PC-3 (cell line): ENCODE measurements at places on chromosomes 1 and 21.

DNA sequence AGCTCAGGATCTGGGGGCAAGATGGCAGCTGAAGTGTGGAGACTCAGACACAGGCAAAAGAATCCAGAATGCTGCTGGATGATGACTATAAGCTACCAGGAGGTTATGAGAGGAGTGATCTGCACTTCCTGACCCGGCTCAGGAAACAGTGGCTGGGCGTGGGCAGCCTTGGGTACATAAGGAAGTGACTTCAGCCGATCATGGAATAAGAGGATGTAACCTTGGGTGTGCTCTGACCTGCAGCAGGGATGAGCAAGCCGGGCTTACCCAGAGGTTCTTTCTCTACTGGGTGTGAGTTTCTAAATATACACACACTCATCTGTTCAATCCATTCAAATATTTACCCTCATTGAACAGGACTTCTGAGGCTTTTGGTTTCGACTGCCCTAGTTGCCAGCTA lies 62.7 kb downstream of the CD34 start:
- DNase-seq: peak; percentile 98

DNA sequence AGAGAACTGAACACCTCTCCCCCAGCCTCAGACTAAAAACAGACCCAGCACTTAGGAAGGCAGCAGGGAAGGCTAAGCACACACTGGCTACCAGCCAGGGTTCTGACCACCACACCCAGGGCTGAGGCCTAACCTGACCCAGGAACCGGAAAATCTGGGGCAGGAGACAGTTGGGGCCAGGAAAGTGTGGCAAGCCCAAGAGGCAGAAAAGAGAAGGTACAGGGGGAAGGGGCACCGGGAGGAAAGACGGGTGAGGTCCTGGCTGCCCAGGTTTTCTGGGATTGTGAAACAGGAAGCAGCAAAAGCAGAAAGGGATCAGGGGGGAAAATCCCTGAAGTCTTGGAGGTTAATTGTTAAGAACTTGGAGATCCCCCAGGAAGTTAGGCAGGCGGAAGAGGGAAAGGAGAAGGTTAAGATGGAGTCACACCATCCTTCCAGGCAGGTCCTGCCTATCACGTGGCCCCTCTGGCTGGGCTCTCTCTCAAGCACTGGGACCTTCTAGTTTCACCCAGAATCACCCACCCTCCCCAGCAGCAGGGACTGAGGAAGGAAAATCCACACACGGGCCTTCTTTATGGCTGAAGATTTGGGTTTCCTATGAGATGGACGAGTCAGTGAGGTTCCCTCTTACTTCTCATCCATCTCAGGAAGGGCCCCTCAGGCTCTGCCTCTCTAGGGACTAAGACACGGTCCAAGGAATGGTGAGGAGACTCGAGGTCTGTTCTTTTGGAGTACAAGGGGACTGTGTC lies 2.6 kb downstream of the HDGF start:
- DNase-seq: peak; percentile 77

GRCh38 chr1:94971491-94971924 lies 44.6 kb upstream of the CNN3 start:
- DNase-seq: peak; percentile 75

DNA sequence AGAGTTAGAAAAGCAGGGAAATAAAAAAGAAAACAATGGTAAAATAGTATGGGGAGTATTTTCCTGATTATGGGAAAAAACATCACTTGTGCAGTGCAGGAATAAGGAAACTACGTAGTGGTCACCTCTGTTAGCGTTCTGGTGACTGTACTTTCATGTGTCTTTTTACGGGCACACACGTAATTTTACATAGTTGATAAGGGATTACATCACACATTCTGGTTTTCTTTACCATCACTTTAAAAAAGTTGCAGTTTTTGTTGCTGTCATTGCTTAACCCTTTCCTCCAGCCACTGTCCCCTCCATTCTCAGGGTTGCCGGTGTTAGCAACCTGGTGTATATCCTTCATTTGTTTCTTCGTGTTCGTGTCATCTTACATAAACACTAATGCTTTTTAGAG lies 35.1 kb downstream of the CNIH3 start:
- DNase-seq: no peak

GRCh38 chr1:156368889-156369684 lies at the start of gene RHBG:
RHBG (plus strand) TSS chr1:156369211; CDS start chr1:156369250, 39 bp downstream.
- peak; percentile 72 for DNase-seq

- no peak for DNase-seq
Observed at GRCh38 chr21:34871026-34871908, 177.8 kb downstream of the RUNX1 start.

DNA sequence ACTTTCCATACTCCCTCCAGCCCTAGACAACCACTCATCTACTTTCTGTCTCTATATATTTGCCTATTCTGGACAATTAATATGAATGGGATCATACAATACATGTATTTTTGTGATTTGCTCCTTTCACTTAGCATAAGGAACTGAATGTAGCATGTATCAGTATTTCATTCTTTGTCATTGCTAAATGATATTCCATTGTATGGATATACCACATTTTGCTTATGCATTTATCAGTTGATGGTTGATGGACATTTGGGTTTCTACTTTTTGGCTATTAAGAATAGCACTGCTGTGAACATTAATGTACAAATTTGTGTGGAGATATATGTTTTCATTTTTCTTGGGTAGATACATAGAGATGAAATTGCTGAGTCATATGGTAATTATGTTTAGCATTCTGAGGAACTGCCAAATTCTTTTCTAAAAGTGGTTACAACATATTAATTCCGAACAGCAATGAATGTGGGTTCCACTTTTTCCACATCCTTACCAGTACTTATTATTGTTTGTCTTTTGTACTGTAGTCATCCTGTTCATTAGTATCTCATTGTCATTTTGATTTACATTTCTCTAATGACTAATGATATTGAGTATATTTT lies 121.0 kb downstream of the LRRC40 start:
- peak; percentile 44 for DNase-seq

GRCh38 chr21:45366931-45367401 lies 38.0 kb upstream of the COL18A1 start:
- DNase-seq: peak; percentile 90

- DNase-seq: peak; percentile 94
Observed at GRCh38 chr1:21626921-21627339, 42.2 kb downstream of the RAP1GAP start.

DNA sequence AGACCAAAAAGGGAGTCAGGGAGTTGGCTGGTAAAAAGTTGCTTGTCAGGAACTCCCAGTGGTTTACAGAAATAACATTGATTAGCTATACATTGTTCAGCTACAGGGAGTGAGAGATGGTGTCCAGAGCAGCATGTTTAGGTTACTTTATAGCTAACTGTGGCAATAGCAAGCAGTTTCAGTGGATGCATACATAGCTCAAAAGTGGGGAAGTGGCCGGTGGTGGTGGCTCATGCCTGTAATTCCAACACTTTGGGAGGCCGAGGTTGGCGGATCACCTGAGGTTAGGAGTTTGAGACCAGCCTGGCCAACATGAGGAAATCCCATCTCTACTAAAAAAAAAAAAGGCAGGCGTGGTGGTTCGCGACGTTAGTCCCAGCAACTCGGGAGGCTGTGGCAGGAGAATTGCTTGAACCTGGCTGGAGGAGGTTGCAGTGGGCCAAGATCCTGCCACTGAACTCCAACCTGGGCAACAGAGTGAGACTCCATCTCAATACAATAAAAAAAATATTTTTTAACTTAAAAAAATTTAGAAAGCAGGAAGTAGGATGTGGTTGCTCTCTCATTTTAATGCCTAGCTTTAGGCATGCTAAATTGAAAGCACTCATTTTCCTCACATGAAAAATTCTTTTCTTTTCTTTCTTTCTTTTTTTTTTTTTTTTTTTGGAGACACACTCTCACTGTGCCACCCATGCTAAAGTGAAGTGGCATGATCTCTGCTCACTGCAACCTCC lies 109.7 kb downstream of the PPIAL4G start:
- DNase-seq: no peak

GRCh38 chr1:42152907-42153600 lies at the start of gene GUCA2B:
GUCA2B (plus strand) TSS chr1:42153410; CDS start chr1:42153451, 41 bp downstream.
- DNase-seq: no peak

- DNase-seq: no peak
Observed at GRCh38 chr1:166165661-166166328, 1.0 kb downstream of the FAM78B start.

DNA sequence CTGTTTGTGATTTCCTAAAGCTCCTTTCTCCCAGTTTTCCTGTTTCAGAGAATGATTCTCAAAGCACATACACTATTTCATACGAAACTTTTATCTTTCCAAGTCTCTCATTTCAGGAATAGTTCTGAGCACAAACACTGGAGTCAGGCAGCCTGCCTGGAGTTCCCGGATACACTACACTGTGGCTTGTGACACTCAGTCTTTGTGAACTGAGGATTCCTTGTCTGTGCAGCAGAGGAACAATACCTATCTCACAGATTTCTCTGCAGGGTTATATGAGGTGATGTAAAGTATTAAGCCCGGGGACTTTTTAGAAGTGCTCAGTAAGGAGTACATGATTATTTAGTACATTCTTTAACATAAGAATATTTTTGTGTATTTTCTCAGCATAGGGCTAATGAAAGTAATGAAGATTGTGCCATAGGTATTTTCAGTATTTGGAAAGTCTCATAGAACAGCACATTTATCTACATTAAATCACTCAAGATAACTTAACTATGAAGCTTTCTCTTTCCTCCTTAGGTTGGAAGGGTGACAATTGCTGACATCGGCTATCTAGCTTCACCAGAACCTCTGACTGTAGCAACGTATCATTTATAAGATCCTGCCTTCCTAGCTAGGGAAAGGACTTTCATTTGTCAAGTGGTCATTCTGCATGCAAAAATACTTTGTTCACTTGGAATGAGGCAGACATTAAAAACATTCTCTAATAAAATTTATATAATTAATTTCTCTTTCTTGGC lies 12.9 kb downstream of the GBP2 start:
- DNase-seq: no peak

- no peak for DNase-seq
Observed at GRCh38 chr1:201702936-201703335, 126.0 kb upstream of the IPO9 start.

DNA sequence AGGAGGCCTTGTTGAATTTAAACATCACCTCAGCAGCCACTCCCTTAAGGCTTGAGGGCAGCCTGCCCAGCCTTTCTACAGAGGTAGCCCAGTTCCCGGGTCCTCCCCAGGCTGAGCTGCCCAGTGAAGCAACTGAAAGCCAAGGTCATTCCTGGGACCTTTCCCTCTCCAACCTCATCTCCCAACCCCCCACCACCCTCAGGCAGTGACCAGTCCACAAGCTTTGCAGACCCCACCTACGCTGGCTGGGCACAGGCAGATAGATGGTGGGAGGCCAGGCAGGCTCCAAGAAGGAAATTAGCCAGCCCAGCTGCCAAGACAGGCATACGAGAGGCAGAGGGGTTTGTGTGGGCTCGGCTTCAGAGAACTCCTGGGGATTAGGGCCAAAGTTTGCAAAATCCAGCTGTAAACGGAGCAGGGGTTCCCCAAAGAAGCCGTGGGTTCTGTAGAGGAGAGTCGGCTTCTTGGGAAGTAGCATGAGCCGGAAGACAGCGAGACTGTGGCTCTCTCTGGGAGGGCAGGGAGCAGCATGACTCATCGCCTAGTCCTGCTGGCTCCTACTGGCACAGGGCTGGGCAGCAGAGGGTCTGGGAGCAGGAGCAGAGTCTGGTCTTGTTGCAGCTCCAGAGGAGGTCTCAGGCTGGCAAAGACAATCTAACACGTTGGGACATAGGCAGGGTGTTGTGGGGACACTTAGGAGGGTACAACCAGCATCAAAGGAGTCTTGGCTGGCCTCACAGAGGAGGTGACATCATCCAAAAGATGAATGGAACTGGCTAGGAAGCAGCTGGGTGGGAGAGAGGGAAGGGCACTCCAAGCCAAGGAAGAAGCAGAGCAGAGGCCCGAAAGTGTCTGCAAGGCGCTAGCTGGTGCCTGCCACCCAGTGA lies 2.8 kb upstream of the ZC3H12A start:
- peak; percentile 82 for DNase-seq

GRCh38 chr1:151729157-151729965 lies 8.0 kb downstream of the RIIAD1 start:
- DNase-seq: no peak

DNA sequence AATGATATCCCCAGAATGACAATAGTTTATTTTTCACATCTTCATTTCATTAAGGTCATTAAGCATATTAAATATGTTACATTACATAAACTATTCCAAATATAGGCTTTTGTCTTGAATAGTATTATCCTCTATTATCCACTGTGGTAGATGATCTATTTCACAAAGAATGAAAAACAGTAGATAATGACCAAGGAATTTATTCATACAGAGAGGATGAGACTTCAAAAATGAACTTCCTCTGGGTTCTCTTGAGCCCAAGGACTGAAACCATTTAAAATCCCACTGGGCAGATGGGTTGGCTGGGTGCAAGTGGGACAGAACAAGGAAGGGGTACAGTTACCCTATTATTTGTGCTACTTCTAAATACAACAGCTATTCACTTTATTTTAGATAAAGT lies 33.0 kb downstream of the PTPN14 start:
- no peak for DNase-seq

GRCh38 chr1:45012639-45013278 lies 705 bp downstream of the UROD start:
- peak; percentile 69 for DNase-seq

DNA sequence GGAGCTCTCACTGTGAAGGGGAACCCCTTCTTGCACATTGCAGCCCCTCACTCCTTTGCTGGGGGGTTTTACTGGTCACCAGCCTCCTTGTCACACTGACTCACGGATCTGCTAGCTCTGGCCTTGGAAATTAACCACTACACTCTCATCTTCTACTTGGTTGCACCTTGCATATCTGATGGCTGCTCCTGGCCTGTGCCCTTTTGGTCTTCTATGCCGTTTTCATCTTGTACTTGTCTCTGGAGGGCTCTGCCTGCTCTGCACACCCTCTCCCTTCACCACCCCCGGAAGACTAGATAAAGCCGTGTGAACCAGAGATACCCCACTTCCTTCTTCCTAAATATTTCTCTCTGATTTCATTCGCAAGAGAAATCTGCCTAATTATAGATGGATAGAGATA lies 44.6 kb downstream of the CD247 start:
- DNase-seq: no peak

DNA sequence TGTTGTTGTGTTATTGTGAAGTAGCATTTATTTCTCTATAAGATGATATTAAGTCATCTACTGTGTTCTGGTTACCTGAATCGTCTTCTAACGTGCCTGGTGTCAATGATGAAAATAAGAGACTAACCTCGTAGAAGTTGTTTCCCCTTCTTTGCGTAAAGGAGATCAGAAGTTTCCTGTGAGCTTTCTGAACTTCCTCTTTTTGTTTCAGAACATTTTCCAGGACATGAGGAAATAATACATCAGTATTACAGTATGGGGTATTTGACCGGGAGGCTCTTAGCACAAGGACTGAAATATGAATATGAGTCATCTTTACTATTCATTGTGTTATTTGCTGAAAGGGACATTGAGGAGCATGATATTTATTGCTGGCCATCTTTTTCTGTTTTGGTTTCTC lies 1.3 kb downstream of the ST6GALNAC3 start:
- peak; percentile 22 for DNase-seq
